Suppressor macrophage treated with lipopolysaccharide for 1 hour (primary cell): ENCODE measurements at places on chromosomes 13 and 19.

DNA sequence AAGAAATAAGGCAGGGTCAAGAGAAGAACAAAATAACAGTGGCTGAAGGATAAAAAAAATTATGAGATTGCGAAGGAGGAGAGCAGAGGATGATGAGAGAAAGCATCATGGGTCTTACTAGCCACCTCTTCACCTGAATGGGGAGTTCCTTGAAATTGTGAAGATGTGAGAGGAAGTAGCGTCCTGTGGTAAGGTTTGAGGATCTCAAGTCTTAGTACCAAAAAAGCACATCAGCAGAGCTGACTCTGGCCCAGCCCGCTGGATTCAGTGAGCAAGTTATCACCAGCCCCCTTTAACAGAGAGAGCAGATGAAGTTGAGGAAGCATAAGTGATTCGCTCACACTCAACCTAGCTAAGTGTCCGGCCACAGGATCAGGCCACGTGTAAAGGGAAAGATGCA lies 61.8 kb downstream of the RXFP2 start:
- no peak for DNase-seq

GRCh38 chr19:51546650-51547396 lies 15.4 kb upstream of the SIGLEC6 start:
- DNase-seq: peak; percentile 69

GRCh38 chr13:44955406-44955805 lies 33.9 kb downstream of the NUFIP1 start:
- DNase-seq: no peak

DNA sequence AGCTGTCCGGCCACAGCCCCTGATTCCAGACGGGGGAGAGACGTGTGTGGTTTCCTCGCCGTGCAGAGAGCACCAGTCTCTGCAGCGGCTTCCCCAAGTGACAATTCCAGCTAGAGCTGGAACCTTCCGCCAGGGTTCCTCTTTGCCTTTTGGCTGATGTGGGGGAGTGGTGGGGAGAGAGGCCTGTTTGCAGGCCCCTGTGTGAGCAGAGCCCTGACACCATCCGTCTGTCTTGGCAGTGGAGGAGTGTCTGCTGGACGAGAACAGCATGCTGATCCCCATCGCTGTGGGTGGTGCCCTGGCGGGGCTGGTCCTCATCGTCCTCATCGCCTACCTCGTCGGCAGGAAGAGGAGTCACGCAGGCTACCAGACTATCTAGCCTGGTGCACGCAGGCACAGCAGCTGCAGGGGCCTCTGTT lies 25.0 kb downstream of the LAMP1 start:
- DNase-seq: no peak

GRCh38 chr19:5624018-5624663 lies 1.3 kb downstream of the SAFB start:
- DNase-seq: no peak

- no peak for DNase-seq
Observed at GRCh38 chr13:57846600-57847173, 215.1 kb downstream of the PCDH17 start.

- DNase-seq: no peak
Observed at GRCh38 chr13:20044086-20044485, 85.6 kb downstream of the ZMYM2 start.

DNA sequence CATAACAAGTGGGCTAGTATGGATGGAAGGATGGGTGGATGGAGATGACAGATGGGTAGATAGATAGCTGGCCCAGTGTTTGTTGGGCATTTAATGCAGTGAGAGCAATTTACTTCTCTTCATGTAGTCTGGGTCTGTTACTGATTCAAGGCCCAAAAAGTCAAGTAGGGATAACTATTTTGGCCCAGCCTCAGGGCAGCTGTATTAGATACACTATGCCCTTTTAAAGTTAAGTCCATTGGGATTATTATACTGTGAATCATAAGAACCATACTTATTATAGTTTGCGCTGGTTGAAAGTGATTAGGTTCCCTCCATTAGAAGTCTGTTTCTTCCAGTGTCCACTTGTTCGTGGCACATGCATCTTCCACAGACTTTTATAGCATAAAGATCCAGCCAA lies 4.7 kb downstream of the ITGBL1 start:
- no peak for DNase-seq

DNA sequence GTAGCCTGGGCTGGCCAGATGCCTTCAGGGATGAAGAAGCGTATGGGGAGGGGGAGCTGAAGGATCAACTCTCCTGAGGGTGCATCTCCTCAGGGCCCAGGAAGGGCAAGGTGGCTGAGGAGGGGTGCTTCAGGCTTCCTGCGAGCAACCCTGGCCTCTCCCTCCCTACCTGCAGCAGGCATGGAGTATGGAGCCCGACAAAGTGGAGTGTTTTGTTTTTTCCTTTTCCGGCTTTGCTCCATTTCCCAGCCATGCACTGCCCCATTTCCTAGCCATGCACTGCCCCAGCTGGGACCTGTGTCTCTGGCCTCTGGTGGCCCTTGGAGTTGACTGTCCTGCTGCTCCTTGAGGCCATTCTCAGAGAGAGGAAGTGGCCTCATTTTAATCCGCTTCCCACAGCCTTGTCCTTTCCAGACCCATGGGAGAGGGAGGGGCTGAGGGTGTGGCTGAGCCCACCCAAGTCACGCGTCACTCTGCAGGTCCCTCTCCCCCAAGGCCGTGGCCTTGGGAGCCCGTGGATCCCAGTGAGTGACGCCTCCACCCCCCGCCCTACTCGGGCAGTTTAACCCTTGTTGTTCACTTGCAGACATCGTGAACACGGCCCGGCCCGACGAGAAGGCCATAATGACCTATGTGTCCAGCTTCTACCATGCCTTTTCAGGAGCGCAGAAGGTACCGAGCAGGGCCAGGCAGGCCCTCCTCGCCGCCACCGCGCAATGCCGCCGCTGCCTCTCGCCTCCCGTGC lies 34.4 kb downstream of the CAPN12 start:
- DNase-seq: no peak

DNA sequence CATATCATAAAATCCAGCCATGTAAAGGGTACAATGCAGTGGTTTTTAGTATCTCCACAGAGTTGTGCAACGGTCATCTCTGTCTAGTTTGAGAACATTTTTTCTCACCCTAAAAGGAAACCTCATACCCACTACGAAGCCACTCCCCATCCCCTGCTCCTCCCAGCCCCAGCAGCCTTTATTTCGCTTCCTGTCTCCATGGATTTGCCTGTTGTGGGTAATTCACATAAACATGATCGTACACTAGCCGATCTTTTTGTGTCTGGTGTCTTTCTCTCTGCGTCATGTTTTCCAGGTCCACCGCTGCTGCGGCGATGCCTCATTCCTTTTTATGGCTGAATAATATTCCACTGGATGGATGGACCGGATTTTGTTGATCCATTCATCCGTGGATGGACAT lies 28.6 kb downstream of the BICRA start:
- peak; percentile 37 for DNase-seq

DNA sequence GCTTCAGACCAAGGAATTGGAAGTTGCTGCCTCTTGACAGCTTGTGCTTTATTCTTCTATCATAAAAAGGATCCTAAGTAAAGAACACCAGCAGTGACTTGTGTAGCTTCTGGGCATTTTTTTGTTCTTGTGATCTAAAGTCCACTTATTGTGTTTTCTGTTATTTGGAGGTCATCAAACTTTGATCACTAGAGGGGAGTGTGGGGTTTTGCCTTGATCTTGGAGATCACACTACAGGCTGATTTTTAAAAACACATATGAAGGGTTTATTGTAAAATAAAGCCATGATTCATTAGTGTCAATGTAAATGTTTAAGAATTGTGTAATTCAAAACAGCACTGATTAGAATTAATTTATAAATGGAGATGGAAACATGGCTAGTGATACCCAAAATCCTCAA lies 328.7 kb upstream of the EDNRB start:
- DNase-seq: no peak

DNA sequence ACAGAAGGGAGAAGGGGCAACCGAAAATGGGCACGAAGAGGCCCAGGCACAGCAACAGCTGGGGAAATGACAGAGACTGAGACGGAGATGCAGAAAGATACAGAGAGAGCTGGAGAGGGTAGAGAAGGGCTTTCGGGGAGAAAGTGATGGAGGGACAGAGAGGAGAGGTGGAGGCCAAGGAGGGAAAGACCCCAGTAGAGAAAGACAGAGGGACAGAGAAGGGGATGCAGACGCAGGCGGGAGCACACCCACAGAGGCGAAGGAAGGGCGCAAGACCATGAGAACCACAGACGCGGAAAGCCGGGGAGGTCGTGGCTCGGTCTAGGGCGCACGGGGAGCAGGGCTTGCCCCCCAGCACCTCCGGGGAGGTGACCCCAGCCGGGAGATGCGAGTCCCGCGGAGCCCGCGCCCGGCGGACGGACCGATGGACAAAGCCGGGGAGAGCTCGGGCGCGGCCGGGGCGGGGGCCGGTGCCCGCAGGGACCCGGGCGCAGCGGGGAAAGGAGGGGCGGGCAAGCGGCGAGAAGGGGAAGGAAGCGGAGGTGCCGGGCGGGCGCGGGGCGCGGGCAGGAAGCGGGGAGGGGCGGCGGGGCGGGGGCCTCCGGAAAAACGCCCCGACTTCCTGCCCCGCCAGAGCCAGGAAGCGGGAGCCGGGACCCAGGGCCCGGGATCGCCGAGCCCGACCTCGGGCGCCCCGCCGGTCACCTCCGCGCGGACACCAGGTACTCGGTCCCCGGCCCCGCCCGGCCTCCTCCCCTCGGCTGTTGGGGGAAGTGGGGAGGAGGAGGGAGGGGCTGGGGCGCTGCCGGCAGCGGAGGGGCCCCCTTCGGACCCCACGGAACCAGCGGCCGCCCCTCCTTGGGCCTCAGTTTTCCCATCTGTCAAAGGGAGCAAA lies at the start of gene ARHGEF1:
TSS of gene ARHGEF1 (plus strand) at position 617 of the 895 bp plus-strand sequence. CDS start 4,899 bp downstream, outside the sequence.
- peak; percentile 76 for DNase-seq

GRCh38 chr19:6318772-6319171 lies 14.6 kb downstream of the ACER1 start:
- no peak for DNase-seq

DNA sequence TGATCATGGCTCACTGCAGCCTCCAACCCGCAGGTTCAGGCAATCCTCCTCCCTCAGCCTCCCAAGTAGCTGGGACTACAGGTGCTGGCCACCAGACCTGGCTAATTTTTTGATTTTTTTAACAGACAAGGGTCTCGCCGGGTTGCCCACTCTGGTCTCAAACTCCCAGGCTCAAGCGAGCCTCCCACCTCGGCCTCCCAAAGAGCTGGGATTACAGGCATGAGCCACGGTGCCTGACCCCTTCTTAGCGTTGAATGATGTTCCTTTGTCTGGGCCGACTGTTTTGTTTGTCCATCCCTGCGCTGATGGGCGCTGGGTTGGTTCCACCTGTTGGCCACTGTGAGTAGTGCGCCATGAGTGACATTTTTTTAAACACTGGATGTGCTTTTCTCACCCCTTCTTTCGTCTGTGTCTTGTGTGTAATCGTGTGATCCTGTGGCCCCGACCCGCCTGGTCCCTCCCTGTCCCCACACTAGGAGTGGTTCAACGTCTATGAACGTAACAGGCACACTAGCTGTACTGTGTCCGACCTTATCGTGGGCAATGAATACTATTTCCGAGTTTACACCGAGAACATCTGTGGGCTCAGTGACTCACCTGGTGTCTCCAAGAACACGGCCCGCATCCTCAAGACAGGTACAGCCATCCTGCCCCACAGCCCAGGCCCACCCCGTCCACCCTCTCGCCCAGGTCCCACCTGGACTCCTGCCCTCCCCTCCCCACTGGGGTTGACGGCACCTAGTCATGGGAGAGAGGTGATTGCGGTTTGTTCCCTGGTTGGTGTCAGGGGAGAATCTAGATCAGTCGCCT lies 15.0 kb upstream of the EMC10 start:
- peak; percentile 67 for DNase-seq

GRCh38 chr13:99432609-99433542 lies 68.4 kb upstream of the TM9SF2 start:
- DNase-seq: peak; percentile 99

DNA sequence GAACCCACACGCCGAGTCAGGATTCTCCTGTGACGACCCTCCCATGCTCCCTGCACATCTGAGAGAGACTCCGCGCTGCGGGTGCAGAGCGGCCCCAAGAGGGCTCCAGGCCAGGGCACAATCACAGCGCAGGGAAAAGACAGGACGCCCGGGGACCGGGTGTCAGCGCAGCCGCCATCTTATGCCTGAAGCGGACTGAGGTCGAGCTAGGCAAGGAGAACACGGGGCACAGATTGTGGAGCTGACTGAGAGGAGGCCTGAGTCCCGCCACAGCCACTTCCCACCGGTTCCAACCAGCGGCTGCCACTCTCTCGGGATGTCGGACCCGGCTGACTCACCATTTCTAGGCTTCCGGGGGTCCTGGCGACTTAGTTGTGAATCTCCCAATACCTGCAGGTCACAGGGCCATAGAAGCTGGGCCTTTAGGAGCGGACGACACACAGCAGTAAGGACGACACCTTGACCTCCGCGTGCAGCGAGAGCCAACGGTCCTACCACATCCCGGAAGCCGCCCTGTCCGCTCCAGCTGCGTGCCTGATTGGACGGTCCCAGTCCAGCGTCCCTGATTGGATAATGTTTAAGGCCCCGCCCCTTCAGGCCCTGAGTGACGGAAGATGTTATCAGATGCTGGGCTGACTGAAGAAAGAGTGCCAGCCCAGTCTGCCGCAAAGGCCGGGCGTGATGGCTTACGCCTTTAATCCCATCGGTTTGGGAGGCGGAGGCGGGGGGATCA lies at the start of gene ZNF728:
TSS of gene ZNF728 (minus strand) at position 487 of the 733 bp plus-strand sequence. CDS start at position 341, 146 bp downstream.
- no peak for DNase-seq

- no peak for DNase-seq
Observed at GRCh38 chr13:112870051-112870331, 99.0 kb upstream of the MCF2L start.

- peak; percentile 25 for DNase-seq
Observed at GRCh38 chr13:26923824-26924605, 163.4 kb upstream of the GPR12 start.

- DNase-seq: no peak
Observed at GRCh38 chr19:28876609-28877123, 336.3 kb downstream of the UQCRFS1 start.

GRCh38 chr19:11685676-11686650 lies 52.8 kb downstream of the ZNF823 start:
- DNase-seq: no peak

GRCh38 chr13:28058866-28059613 lies 41.3 kb downstream of the FLT3 start:
- peak; percentile 57 for DNase-seq

GRCh38 chr13:79246578-79246949 lies 159.5 kb downstream of the RBM26 start:
- DNase-seq: no peak

GRCh38 chr13:60969656-60970055 lies 446.0 kb downstream of the PCDH20 start:
- no peak for DNase-seq

DNA sequence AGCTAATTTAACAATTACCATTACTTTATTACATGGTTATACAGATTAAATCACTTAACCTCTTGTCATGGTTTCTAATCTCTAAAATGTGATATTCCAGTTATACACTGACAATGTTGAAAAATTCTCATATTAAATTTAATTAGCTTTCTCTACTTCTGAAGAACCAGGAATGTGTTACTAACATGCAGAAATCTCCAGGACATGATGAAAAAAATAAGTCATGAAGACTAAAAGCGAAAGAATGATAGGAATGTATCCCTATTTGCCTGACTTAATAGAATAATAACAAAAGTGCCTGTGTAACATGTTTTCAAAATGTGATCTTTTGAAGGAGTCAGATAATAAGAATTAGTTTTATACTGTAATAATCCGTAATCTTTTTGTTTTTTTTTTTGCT lies 2823.7 kb upstream of the PCDH20 start:
- DNase-seq: no peak
